ENCODE measurements at places on chromosomes 7 and 10. TPM values are rescaled to one million over a fixed set of nuclear protein-coding genes. Genes with fewer than 3 reads are reported as not detected.
A peak's percentile ranks its signal among the peaks of the same experiment; 100 is the strongest.

- peak; percentile 32 for DNase-seq
These were observed 1.5 kb upstream of the PARD3 start for GRCh38 chr10:34816501-34817002.

GRCh38 chr7:87564296-87564963 is 36.3 kb downstream of the ABCB1 start:
- DNase-seq = no peak

GRCh38 chr10:340646-341045 is 205.4 kb downstream of the ZMYND11 start:
- DNase-seq = peak; percentile 67

The NKX1-2 gene
- not detected for total RNA-seq

- no peak for DNase-seq
These were observed 105.6 kb downstream of the APBB1IP start for GRCh38 chr10:26543567-26544306.

The GIMAP6 gene
- 75.5 TPM for total RNA-seq

Data from spleen (tissue), 13 donors.